ENCODE measurements at places on chromosomes 1 and 21. TPM values are rescaled to one million over a fixed set of nuclear protein-coding genes. Genes with fewer than 3 reads are reported as not detected.

GRCh38 chr1:233677690-233678354 lies 63.9 kb downstream of the KCNK1 start:
- DNase-seq = no peak

- DNase-seq = no peak
Measured at GRCh38 chr1:10694274-10694632, 102.2 kb downstream of the CASZ1 start.

GRCh38 chr1:197413564-197413963 lies 145.5 kb downstream of the CRB1 start:
- DNase-seq = no peak

GRCh38 chr1:81806432-81806770 lies 5.7 kb downstream of the ADGRL2 start:
- no peak for DNase-seq

DNA sequence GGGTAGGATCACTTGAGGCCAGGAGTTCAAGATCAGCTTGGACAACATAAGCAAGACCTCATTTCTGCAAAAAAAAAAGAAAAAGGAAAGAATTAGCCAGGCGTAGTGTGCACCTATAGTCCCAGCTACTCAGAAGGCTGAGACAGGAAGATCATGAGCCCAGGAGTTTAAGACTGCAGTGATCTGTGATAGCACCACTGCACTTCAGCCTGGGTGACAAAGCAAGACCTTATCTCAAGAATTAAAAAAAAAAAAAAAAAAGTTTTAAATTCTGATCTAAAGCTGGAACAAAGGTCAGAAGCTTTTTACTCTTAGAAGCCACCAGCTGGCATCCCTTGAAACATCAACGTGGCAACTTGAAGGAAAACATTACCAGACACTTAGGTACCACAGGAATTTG lies 45.3 kb downstream of the HENMT1 start:
- no peak for DNase-seq

DNA sequence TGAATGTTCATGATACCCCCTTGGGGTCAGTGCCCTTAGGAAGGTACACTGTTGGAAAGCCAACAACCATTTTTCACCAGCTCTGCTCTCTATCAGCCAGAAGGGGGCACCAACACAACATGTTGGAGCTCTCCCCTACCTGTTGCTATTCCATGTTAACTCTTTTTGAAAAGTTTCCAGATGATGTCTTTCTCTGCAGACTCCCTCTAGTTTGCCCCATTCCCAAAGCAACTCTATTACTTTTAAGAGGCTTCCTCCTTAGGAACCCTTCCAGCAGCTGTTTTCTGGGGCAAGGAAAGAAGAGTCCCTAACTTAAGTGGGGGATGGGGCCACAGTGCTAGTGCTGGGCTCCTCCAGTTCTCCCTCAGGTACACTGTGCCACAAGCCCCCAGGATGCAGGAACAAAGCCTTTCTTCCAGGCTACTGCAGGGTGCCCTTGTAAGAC lies 22.9 kb upstream of the NDC1 start:
- DNase-seq = peak; percentile 37

DNA sequence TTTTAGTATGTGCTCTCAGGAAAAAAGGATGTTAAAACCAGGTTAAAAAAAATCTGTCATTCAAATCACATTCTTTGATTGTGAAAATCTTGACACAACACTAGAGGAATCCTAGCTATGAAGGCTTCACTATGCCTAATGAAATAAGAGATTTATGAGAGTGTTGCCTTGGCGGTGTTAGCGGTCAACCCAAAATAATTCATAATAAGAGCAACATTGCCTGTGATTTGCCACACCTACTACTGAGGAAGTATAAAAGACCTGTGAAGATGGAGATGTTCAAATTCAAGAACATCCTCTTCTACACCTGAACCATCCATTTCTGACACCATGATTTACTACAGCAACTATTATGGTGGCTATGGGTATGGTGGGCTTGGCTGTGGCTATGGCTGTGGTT lies at the start of gene KRTAP20-1:
KRTAP20-1 (plus strand) TSS at position 301 of the 400 bp plus-strand sequence; CDS start at position 331, 30 bp downstream.
- DNase-seq = no peak

DNA sequence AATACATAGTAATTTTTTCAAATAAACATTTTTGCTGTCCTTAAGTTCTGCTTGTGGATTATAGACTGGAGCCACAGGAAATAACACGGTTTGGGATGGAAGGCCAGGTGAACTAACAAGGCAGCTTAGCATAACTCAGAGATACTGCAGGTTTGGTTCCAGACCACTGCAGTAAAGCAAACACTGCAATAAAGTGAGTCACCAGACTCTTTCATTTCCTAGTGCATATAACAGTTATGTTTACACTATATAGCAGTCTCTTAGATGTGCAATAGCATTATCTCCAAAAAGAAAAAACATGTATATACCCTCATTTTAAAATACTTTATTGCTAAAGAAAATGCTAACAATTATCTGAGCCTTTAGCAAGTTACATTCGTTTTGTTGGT lies 22.0 kb downstream of the LRRC42 start:
- DNase-seq = no peak

- DNase-seq = no peak
Measured at GRCh38 chr21:31913182-31913608, 40.4 kb downstream of the HUNK start.

DNA sequence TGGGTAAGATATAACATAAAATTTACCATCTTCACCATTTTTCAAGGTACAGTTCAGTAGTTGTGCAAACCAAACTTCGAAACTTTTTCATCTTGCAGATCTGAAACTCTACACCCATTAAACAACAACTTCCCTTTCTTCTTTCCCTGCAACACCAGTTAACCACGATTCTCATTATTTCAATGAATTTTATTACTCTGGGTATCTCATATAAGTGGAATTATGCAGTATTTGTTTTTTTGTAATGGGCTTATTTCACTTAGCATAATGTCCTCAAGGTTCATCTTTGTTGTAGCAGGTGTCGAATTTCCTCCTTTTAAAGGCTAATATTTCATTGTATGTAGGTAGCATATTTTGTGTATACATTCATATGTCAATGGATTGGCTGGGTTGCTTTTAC lies 146.1 kb downstream of the SPATA46 start:
- no peak for DNase-seq

DNA sequence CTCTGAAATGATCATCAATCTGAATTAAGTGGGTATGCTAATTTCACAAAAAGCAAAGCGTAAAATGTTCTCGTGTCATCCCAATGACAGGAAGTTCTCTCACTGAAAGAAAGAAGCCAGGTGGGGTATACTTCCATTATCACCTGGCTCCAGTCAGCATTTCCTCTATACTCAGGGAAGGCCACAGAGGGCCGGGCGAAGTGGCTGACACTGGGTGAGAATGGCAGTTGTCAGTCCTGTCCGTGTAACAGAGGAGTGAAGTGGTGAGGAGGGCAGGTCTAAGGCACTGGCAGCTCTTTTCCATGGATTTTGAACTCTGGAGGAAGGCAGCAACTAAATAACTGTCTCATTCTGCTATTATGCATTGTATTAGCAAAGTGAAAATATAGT lies 60.4 kb downstream of the CAPN2 start:
- no peak for DNase-seq

GRCh38 chr1:234486858-234487840 lies 8.2 kb upstream of the TARBP1 start:
- peak; percentile 43 for DNase-seq

- DNase-seq = no peak
Measured at GRCh38 chr1:59856725-59857338, 42.1 kb downstream of the HOOK1 start.

GRCh38 chr1:6962996-6963911 lies 178.0 kb downstream of the CAMTA1 start:
- DNase-seq = peak; percentile 70

GRCh38 chr1:39110882-39111281 lies 84.7 kb downstream of the NDUFS5 start:
- DNase-seq = peak; percentile 87

DNA sequence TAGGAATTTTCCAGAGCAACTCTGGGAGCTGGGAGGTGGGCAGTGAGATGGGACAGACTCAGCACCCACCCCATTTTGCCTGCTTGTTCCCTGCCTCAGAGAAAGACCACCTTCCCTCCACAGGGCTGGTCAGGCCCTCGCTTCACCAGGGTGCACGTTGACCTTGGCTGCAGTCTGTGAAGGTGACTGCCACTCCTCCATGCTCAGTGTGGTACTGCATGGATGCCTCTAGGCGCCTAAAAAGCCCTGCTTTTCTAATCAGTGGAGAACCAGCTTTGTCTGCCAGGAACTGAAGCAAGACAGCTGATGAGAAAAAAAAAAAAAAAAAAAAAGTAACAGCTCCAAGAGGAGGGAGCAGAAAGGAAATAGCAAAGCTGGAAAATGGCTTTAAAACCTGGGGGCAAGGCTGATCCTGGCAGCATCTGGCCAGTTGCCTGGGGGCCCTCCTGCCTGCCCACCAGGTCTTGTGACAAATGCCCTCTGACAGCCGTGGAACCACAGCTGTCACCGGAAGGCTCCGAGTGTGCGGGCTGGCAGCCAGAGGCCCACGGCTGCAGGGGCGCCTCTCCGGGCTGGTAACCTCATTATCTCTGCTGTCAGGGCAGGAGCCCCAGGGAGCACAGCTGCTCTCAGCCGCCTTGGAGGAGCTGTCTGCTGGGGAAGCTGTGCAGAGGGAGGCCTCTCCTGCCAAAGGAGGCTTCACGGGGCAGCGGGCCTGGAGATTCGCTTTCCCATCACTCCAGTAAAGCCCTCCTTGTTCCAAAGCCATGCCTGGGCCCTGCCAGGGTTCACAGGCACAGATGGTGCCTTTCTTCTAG lies 13.7 kb downstream of the KIAA1614 start:
- no peak for DNase-seq

DNA sequence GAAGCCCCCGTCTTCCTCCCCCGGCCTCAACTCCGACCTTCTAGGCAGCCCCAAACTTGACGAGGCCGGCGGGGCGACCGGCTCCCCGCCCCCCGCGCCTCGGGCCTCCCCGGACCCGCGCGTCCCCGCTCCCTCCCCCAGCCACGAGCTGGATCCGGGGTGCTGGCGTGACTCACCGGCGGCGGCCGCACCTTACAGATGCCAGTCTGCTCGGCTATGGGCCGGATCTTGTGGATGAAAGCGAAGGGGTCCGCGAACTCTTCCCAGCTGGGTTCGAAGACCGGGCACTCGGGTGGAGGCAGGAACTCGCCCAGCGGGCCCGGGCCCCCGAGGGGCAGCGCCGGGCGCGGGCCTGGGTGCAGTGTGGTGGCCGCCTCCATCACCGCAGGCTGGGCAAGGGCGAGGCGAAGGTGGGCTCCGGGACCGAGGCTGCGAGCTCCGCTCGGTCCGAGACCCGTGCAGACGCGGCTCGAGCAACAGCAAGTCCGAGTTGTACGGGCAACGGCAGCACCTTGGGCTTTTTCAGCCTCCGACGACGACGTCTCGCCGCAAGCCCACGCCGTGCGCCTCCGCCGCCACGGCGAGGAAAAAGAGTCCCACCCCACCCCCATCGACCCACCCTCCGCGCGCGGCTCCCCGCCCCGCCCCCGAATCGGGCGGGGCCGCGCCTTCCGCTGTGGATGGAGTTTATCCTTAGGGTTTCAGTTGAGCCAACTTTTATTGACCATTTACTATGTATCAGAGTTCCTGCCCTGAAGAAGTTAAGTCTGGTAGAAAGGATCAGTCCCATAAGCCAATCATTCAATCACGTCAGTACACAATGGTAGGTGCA lies at the start of gene KDM5B:
KDM5B (minus strand) TSS at position 496 of the 832 bp plus-strand sequence; CDS start at position 380, 116 bp downstream.
- peak; percentile 58 for DNase-seq

- no peak for DNase-seq
Measured at GRCh38 chr1:41435570-41436178, 48.8 kb downstream of the EDN2 start.

GRCh38 chr1:204335085-204335484 lies 24.6 kb downstream of the PLEKHA6 start:
- no peak for DNase-seq

Gene LDLRAD1
- not detected for total RNA-seq

Gene HSD11B1
- total RNA-seq = 0.61 TPM

Gene CRYBG2
- 5.6 TPM for total RNA-seq

Gene PGLYRP3
- not detected for total RNA-seq

Gene C1orf87
- total RNA-seq = not detected

Gene GUCA2B
- not detected for total RNA-seq

Gene LRRC53
- not detected for total RNA-seq
